Mucosa of descending colon (tissue), 3 donors: ENCODE measurements at places on chromosomes 2 and 18. TPM values are rescaled to one million over a fixed set of nuclear protein-coding genes. Genes with fewer than 3 reads are reported as not detected.

- DNase-seq: no peak
Observed at GRCh38 chr18:50189160-50189559, 5.8 kb downstream of the MYO5B start.

DNA sequence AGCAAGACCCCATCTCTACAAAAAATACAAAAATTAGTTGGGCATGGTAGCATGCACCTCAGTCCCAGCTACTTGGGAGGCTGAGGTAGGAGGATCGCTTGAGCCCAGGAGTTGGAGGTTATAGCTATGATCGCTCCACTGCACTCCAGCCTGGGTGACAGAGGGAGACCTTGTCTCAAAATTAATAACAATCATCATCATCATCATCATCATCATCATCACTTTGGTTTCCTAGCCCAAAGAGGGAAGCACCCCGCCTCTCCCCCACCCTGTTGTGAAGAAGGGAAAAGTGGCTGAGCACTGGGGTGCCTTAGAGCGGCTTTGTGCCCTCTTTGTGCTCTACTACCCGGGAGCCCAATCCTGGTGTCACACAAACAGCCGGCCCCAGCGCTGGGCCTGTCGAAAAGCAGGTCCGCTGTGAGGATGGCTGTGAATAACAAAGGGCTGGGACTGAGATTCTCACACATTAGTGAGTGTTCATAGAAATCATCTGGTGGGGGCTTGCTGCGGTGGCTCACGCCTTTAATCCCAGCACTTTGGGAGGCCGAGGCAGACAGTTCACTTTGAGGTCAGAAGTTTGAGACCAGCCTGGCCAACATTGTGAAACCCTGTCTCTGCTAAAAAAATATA, 42.6 kb upstream of the ASXL2 start:
- no peak for DNase-seq

DNA sequence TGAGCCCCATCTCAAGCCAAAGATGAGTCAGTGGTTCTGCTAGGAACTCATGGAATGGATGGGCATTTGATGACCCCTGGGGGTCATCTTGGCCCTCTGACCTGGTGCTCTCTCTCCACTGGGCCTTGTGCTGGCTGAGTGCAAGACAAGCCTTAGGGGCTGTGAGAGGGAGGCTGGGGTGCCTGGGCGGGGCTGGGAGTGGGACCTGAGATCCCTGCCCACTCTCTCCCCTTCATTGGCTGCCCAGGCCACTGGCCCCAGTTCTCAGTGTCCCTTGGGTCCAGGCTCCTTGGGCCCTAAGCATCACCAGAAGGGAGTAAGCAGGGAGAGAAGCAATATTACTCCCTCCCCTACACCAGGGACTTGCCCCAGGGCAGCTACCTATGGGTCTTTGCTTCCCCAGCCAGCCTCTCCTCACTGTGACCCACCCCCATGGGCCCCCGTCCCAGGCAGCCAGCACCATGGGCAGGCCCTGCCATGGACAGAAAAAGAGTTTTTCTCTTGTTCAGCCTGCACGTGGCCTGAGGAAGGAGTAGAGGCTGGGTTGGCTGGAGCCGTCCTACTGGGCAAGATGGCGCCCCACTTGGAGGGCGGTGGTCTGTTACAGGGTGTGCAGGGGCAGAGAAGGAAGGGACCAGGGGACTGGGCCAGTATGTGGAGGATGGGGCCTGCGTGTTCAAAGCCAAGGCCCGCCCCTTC, 33.6 kb downstream of the ATOH8 start:
- no peak for DNase-seq

GRCh38 chr2:45885171-45885621, 233.7 kb downstream of the PRKCE start:
- no peak for DNase-seq

Gene DCC
- 1.3 TPM for total RNA-seq
